ENCODE measurements at places on chromosomes 5 and 9. TPM values are rescaled to one million over a fixed set of nuclear protein-coding genes. Genes with fewer than 3 reads are reported as not detected.

AP3S1 gene
- 96.2 TPM for total RNA-seq

ORM2 gene
- not detected for total RNA-seq

C6 gene
- total RNA-seq, result under 0.01 TPM

UNC13B gene
- 5.1 TPM for total RNA-seq

ANKDD1B gene
- 1.2 TPM for total RNA-seq

SLC36A3 gene
- total RNA-seq, result not detected

HMGCR gene
- total RNA-seq, result 84.4 TPM

FBP2 gene
- total RNA-seq, result not detected

POMT1 gene
- 18.5 TPM for total RNA-seq

BRINP1 gene
- total RNA-seq, result 0.76 TPM

COL15A1 gene
- 0.54 TPM for total RNA-seq

MAP1B gene
- 186 TPM for total RNA-seq

SPATA31E1 gene
- not detected for total RNA-seq

Measured in placental epithelial cell (primary cell).